ENCODE measurements at places on chromosomes 11 and 22.

DNA sequence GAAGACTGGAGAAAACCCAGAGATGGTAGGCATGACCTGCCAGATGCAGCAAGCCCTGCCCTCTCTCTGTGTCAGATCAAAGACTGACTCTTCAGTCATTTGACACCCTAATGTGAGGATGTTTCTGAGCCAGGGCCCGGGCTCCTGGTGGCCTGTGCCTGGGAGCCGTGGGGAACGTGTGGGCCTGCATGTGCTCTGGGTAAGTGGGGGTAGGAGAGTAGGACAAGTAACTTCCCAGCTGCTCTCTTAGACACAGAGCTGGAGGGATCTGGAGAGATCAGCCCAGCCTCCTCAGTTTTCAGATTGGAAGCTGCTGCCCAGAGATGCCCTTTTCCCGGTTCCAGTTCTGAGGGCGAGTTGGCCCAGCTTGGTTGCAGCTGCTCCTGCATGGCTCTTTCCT lies 110.8 kb downstream of the TEAD1 start:
- DNase-seq, result no peak

- no peak for DNase-seq
Observed at GRCh38 chr11:94010136-94010535, 11.0 kb upstream of the HEPHL1 start.

DNA sequence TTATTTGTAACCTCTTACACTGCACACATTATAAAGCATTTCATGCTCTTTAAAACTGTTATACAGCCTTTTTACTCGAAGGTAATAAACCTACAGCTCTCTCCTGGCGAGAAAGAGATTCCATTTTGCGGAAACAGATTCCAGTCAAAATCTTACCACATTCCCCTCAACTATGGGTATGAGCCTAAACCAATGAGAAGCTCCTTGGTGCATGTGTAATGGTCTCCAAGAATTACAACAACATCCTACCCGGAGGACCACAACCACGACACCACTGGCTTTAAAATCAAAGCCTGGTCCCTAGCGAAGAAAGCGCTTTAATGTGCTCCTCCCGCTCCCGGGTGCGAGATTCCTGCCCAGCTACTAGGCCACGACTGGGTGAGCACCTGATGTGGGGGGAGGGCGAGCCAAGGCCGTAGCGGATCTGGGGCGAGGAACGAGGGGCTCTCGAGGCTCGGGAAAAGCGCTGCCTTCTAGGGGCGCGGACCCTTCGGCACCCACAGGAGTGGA lies 821 bp downstream of the CELF1 start:
- DNase-seq, result no peak

GRCh38 chr22:40026641-40027040 lies 31.9 kb downstream of the FAM83F start:
- no peak for DNase-seq

- no peak for DNase-seq
Observed at GRCh38 chr22:31104869-31105268, 2.5 kb downstream of the SELENOM start.

DNA sequence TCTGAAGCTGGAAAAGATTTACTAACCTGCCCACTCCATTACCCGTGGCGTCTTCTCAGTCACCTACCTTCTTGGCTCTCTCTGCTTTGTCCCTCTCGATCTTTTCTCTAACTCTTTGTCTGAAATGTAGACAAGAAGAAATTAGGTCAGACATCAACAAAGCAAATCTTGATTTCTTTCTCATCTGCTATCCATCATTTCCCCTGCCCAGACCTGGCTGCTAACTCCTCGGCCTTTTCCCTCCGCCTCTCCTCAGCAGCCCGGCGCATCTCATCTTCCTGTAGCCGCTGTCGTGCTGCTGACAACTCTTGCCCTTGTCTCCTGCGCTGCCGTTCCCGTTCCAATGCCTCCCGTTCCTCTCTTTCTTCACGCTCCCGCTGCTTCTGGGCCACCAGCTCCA lies 1.2 kb downstream of the UBXN1 start:
- no peak for DNase-seq

DNA sequence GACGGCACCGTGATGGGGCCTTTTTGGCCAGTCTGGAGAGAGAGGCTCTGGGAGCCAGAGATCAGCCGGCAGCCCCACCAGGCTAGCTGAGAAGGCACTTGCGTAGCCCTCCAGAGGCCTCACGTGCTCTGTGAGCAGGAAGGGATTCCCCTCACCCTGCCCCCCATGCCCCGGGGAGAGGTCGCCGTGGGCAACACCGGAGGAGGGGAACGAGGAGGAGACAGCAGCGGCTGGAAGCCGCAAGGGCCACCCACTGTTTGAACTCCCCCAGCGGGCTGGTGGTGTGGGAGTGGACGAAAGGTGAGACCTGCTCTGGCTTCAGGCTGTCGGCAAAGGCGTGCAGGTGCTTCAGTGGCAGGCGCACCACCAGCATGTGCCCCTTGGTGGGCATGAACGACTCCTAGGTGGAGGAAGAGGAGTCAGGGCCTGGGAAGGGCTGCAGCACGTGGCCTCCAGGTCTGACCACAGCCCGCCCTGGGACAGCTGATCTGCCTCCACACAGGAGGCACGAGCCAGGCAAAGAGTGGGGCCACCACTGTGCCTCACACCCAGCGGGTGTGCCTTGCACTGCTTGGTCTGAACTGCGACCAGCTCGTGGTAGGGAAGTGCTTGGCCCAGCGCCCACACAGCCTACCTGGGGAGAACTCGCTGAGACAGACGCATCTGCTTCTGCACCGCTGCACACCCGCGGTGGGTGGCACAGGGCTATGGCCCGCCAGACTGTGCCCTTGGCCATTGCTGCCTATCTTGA lies 99.9 kb downstream of the MED15 start:
- no peak for DNase-seq

DNA sequence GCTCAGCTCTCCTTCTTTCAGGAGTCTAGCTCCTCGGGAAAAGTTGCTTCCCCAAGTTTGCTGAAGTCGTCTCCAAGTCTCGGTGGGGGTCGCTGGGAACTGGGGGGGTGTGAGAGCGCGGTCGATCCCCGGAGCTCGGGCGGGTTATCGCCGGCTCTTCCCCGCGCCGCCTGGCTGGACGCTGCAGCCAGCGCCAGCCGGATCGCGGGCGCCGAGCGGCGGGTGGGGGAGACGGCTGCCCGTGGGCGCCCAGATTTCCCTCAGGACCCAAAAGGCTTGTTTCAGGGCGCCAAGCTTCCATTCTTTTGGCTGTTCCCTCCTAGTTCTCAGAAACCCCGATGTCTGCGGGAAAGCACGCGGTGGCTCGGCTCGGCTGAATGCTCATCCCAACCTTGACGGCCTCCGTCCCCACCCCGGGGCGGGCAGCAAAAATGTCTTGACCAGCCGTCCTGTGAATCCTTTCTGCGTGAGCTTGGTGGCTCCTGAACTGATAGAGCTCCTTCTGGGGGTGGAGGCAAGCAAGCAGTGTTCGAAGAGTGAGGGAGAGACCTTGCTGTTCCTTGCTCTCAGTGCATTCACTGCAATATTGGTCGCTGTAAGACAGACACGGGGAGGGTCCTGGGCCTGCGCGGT lies 1.7 kb downstream of the ZBTB16 start:
- DNase-seq, result no peak

DNA sequence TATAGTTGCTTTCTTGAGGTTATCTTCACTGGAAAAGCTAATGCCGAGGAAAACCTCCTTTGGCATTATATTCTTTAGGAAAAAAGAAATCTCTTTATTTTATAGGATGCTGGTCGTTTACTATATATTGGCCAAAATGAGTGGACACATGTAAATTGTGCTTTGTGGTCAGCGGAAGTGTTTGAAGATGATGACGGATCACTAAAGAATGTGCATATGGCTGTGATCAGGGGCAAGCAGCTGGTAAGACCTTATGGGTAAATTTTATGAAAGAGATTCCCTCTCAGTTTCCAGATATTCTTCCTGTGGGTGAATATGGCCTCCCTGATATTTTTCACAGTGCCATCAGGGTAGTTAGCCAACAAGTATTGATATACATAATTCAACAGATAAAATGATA lies 29.4 kb upstream of the TTC36 start:
- DNase-seq, result no peak

GRCh38 chr11:13276454-13276831 lies 1.1 kb upstream of the BMAL1 start:
- DNase-seq, result no peak

GRCh38 chr11:73428227-73428626 lies 52.0 kb downstream of the RELT start:
- no peak for DNase-seq

- no peak for DNase-seq
Observed at GRCh38 chr22:46577368-46578249, 40.2 kb upstream of the CELSR1 start.

DNA sequence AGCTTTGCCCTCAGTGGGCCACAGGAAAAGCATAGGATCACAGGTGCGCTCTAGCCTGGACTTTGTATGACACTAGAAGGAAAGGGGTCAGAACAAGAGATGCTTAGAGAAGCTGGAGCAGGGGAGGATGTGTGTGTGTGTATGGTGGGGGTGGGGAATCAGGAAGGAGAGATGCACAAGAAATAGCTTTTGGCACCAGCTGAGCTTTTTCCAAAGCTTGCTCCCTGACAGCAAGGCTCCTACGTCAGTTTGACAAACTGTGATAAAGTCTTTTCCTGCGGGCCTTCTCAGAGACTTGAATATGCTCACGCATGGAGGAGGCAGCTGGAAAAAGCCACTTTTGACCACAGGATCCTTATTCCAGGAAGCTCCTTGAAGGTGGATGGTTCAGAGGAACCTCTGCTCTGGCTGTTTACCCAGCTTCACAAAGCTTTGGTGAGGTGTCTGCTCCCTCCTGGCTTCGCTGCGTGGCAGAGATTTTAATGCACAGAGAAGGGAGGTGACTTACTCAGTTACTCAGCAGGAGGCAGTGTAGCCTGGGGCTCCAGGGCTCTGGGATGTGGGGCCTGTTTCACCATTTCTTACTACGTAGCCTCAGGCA lies 3.9 kb downstream of the CDC42EP1 start:
- no peak for DNase-seq

DNA sequence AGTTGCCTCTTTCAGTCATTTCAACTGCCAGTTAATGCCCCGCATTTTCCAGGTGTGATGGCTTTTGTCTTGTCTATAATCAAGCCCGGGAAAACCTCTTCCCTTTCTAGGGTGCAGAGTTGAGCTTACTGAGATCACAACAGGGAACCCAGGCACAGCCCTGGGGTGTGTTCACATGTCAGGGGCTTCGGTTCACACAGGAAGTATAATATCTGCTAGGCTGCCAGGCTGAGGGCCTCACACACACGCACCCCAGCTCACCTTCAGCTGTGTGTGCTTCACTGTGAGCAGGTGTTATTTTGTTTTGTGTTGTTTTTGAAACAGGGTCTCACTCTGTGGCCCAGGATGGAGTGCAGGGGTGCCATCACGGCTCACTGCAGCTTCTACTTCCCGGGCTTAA lies 9.7 kb upstream of the SOX10 start:
- no peak for DNase-seq

DNA sequence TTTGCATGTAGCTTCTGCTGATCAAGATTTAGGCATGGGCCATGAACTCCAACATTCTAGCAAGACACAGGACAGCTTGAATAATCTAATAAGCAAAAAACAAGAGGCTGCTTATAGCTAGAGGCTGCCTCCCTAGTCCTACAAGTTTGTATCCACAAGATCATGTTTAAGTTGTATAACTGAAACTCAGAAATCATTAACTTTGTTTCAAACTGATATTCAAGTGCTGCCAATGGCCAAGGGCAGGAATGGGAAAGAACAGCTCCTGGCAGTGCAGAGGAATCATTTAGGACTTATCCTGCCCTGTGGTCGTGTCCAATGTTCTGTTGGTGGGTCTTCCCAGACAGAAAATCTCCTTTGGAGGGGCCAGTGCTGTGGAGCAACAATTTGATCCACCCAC lies 209.6 kb upstream of the DDI1 start:
- no peak for DNase-seq

GRCh38 chr11:76162336-76163288 lies 43.7 kb downstream of the WNT11 start:
- DNase-seq, result no peak

GRCh38 chr11:122190768-122191167 lies 74.8 kb upstream of the BLID start:
- DNase-seq, result no peak

DNA sequence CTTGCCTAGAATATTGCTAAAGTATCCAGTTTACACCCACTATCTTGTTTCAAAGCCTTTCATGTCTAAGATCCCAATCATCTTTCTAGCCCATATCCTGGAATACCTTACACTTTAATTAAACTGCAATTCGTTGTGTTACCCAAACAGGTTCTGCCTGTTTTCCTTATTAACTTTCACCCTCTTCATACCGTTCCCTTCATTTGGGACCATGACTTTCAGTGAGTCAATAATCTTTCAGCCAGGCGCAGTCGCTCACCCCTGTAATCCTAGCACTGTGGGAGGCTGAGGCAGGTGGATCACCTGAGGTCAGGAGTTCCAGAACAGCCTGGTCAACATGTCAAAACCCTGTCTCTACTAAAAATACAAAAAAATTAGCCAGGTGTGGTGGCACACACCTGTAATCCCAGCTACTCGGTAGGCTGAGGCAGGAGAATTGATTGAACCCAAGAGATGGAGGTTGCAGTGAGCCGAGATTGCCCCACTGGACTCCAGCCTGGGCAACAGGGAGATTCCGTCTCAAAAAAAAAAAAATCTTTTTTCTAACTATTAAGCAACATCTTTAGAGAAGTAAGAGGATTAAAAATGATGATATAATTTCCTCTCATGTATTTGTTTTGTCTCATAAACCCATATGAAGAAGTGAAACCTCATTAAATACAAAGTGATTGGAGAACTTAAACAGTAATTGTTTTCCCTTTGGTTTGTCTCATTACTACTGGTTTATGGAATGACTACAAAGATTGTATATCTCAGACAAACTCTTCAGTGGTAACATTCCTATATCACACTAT lies 20.7 kb downstream of the DMC1 start:
- no peak for DNase-seq

DNA sequence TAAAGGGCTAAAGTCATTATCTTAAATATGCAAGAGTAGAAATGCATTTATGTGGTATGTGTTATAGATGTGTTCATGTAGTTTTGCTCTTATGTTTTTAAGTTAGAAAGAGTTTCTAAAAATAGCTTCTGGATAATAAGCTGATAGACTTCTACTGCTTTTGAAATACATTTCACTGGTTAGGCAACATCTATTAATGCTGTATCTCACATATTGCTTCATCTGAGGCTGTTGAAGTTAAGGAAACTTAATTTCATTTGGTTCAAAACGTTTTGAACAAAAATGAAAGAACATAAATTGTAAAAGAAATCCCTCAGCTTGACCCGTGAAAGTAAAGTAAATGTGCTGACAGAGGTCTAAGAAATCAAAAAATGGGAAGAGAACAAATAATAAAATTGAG lies 164.0 kb upstream of the CTSC start:
- no peak for DNase-seq

DNA sequence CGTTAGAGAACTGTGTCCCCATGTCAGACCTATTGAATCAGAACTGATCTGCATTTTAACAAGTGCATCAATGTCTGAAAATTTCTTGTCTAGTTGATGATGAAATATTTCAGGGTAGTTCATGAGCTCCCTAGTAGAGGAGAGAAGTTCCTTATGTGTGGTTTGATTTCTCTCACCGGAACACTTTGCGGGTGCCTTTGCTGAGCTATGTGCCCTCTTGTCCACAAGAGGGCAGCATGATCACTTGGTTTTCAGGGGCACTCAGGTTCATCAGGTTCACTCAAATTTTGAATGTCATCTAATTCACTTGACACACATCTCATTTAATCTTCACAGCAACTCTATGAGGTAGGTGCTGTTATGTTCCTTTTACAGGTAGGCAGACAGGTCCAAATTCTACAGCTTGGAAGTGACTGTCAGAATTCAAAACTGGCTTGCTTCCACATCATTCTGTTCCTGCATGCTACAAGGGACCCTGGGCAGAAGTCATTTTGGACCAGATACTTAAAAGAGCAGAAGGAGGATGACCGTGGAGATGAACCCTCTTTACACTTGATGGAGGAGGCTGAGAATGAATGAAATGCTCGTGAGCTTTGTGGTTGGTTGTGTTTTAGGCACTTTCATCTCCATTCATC lies 55.6 kb downstream of the P4HA3 start:
- DNase-seq, result peak; percentile 50

Measured in putamen (tissue), 1 donor.